ENCODE measurements at places on chromosomes 6 and 20.

- no peak for DNase-seq
Measured at GRCh38 chr6:18861204-18861603, 474.1 kb downstream of the RNF144B start.

GRCh38 chr6:116996842-116997241 is 119.8 kb downstream of the RFX6 start:
- no peak for DNase-seq

DNA sequence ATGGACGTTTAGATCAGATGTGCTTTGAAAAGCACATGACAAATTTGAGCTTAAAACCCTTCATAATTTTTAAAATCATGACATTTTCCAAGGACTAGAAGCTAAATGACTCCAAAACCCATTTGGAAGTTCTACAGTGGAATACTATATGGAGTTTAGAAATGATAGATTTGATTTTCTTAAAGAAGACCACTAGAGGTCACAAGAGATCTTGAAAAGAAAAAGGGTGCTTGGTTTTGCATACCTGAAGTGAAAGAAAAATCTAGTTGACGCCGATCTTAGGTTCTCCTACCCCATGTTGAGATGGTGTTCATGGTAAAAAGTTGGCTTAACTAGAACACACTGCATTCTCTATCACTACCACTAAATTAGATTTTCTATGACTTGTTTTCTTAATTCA is 31.5 kb downstream of the CFAP61 start:
- peak; percentile 42 for DNase-seq

DNA sequence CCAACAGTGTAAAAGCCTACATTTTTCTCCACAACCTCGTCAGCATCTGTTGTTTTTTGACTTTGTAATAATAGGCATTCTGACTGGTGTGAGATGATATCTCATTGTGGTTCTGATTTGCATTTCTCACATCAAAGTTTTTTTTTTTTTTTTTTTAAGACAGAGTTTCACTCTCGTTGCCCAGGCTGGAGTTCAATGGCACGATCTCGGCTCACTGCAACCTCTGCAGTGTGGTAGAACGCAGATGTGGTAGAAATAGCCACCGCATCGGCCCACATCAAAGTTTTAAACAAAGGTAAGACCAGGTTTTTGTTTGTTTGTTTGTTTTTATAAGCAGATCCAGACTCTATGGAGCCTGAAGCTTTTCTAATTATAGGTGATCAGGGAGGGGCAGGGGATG is 12.7 kb upstream of the PPP1R3G start:
- DNase-seq, result no peak

GRCh38 chr20:19501476-19502115 is 256.5 kb upstream of the RIN2 start:
- no peak for DNase-seq

DNA sequence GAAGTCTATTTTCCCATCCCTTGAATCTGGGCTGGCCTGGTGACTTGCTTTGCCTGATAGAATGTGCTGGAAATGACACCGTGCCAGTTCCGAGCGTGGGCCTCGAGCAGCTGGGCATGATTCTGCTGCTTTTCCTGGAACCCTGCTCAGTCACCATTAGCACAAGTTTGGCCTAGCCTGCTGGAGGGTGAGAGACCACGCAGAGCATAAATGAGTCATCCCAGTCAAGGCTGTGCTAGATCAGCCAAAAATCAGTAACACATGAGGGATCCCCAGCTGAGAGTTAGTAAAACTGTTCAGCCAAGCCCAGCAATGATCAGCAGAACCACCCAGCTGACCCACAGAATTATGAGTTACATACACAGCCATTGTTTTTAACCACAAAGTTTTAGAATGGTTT is 74.8 kb upstream of the TOP1 start:
- DNase-seq, result no peak

DNA sequence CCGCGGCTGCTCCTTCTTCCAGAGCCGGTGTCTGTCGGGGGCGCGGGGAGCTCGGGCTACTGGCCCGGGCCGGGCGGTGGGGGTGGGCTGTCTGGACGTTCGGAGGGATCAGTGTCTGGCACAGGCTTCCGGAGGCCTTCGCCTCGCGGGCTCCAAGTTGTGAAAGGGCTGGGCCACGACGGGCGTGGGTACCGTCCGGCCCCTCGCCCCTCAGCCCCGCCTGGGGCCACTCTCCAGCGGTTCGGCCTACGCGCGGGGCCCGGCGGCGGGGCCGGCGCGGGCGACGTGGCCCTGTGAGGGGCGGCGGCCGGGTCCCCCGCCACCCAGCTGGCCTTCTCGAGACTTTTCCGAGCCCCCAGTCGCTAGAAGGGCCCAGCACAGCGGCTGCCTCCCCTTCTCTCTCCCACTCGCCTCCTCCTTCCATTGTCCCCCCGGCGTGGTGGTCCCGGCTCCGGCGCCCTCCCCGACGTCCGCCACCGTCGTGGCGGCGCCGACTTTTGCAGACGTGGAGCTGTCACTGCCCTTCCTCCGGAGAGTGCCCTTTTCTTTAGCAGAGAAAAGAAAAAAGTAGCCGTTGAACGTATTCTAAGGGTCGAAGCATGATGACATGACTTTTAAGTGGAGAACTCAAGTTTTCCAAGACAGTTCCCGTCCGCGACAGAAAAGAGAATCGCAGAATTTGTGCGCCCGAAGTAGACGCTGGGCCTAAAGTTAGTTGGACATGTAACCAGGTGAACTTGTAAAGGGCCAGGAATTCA is 571 bp downstream of the ITCH start:
- no peak for DNase-seq

- peak; percentile 38 for DNase-seq
Measured at GRCh38 chr6:154139892-154140291, 100.9 kb downstream of the OPRM1 start.

DNA sequence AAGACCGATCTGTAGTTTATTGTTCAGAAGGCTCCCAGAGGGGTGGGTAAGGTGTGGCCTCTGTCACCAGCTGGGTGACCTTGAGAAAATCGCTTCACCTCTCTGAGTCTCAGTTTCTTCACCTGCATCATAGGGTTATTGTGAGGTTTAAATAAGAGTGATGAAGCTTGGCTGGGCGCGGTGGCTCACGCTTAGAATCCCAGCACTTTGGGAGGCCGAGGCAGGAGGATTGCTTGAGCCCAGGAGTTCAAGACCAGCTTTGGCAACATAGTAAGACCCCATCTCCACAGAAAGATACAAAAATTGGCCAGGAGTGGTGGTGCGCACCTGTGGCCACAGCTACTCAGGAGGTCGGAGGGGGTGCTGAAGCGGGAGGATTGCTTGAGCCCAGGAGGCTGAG is 36.0 kb downstream of the VSTM2L start:
- DNase-seq, result no peak

DNA sequence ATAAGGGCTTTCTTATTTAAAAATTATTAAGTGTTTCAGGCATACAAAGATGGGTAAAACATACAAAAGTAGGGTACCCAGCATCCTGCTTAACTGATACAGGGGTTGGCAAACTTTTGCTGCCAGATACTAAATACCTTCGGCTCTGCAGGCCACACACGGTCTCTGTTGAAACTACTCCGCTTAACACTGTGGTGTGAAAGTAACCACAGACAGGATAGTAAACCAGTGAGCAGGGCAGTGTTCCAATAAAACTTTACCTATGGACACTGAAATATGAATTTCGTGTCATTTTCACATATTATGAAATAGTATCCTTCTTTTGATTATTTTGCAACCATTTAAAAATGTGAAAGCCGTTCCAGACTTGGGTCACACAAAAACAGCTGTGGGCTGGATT is 92.4 kb downstream of the EYA2 start:
- DNase-seq, result no peak

DNA sequence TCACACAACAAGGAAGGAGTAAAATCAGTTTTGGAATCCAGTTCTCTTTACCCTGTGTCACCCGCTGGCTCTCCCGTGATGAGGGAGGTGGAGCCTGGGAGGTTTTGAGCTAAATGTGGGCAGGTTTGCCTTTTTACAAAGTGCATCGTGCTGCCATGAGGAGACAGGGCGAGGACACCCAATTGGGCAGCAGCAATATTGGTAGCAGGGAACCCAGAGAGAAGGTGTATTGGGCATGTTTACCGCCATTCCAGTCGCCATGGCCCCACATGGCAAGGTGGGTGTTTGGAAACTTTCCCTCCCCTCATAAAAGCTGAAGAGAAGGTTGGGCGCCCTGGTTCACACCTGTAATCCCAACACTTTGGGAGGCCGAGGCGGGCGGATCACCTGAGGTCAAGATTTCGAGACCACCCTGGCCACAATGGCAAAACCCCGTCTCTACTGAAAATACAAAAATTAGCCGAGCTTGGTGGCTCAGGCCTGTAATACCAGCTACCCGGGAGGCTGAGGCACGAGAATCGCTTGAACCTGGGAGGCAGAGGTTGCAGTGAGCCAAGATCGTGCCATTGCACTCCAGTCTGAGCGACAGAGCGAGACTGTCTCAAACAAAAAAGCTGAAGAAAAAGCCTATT is 3.5 kb upstream of the UBE2V1 start:
- no peak for DNase-seq

Data from Ammon's horn (tissue), 1 donor.